ENCODE measurements at places on chromosomes 2 and 18. TPM values are rescaled to one million over a fixed set of nuclear protein-coding genes. Genes with fewer than 3 reads are reported as not detected.

- DNase-seq: no peak
These were observed 34.4 kb downstream of the ATP8B1 start for GRCh38 chr18:57768537-57769326.

- DNase-seq: peak; percentile 53
These were observed 758 bp downstream of the SCLY start for GRCh38 chr2:238061315-238062202.

GRCh38 chr2:176079285-176079830, 4.4 kb downstream of the EVX2 start:
- DNase-seq: no peak

DNA sequence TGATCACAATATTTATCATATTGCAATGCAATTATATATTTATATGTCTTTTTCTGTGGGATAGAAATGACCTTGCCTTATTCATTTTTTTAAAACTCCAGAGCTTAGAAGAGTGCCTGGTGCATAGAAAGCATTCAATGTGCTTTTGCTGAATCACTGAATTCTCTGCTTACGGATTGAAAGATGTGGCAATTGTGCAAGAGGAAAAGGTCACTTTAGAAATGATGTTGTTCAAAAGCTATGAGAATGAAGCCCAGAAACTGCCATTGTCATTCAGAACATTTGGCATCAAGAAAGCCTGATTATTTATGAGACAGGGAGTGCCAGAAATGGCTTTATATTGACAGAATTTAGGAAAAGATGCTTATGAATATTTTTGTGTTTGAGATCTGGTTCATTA, 678.6 kb upstream of the CDH2 start:
- no peak for DNase-seq

The NLRC4 gene
- 0.33 TPM for total RNA-seq
